ENCODE measurements at places on chromosomes 7 and 10. TPM values are rescaled to one million over a fixed set of nuclear protein-coding genes. Genes with fewer than 3 reads are reported as not detected.
A peak's percentile ranks its signal among the peaks of the same experiment; 100 is the strongest.

The SKIDA1 gene
- total RNA-seq = 1.3 TPM

The ZNF680 gene
- 16.3 TPM for total RNA-seq

The SFTPA1 gene
- total RNA-seq = not detected

- H3K27me3 ChIP-seq = peaks cover 10% of the 10 kb centered on the region
- no peak for DNase-seq
- H3K4me1 ChIP-seq = no peaks in the 10 kb centered on the region
- no peak overlapping the region for H3K4me3 ChIP-seq
- no peak overlapping the region for H3K27ac ChIP-seq
Measured at GRCh38 chr10:86355571-86356038, 11.0 kb downstream of the GRID1 start.

- peak overlapping the region; percentile 39 for H3K4me3 ChIP-seq
- H3K4me1 ChIP-seq = peaks cover 51% of the 10 kb centered on the region
- H3K27ac ChIP-seq = peak overlapping the region; percentile 80
- no peaks in the 10 kb centered on the region for H3K36me3 ChIP-seq
Measured at GRCh38 chr10:95501203-95502094, 59.7 kb downstream of the SORBS1 start.

- no peak overlapping the region for H3K27ac ChIP-seq
- peaks cover 4% of the 10 kb centered on the region for H3K4me1 ChIP-seq
- H3K36me3 ChIP-seq = peaks cover 15% of the 10 kb centered on the region
- no peak for DNase-seq
Measured at GRCh38 chr7:31997423-31997822, 72.8 kb downstream of the PDE1C start.

DNA sequence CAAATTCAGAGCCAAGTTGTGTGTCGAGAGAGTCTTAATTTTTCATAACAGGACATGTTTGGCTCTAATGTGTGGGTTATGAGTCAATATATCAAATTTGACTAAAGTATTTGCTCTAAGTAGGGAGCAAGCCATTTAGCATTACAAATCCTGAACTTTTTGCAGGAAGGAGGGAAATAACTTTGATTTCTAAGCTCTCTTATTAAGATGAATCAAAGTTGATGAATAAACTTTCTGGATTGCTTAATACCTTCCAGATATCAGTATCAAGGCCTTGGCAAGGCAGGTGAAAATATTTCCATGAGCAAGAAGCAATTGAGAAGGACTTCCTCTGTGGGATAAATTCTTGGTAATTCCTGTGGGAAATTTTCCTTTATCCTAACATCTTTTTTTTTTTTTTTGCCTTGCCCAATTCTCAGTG, 258.8 kb downstream of the AHR start:
- no peaks in the 10 kb centered on the region for H3K27me3 ChIP-seq
- no peaks in the 10 kb centered on the region for H3K4me1 ChIP-seq
- no peak for DNase-seq
- no peaks in the 10 kb centered on the region for H3K36me3 ChIP-seq
- no peak overlapping the region for H3K27ac ChIP-seq

DNA sequence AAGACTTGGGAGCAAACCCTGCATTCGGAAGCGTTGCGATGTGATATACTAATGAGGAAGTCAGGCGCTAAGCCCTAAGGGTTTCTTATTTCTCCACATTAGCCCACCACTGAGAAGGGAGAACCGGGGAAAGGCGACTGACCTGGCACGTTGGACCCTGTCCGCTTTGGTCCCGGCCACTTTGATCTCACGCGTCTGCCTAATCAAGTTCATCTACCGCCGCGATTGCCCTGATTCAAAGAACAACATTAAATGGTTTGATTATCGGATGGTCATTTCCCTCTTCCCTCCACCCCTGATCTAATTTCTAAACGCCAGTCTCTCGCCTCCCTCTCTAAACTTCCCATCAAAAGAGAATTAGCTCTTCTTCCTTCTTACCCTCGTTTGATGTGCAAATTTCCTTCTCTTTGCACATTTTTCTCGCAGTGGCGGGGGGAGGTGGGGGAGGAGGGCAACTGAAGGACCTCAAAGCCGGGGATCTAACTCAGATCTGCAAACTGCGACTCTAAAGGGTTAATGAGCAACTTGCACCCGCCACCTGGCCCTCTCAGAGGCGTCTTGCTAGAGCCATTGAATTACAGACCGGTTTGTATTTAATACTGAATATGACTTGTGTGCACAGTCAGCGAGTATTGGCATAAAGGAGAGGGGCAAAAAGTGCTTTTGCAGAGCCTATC, 687 bp upstream of the DKK1 start:
- no peaks in the 10 kb centered on the region for H3K36me3 ChIP-seq
- peak overlapping the region; percentile 59 for H3K27ac ChIP-seq
- H3K27me3 ChIP-seq = peaks cover 13% of the 10 kb centered on the region
- peak; percentile 36 for DNase-seq
- H3K4me1 ChIP-seq = peaks cover 6% of the 10 kb centered on the region
- H3K4me3 ChIP-seq = peak overlapping the region; percentile 94
